Sigmoid colon (tissue), 7 donors: ENCODE measurements at places on chromosomes 5 and 9. TPM values are rescaled to one million over a fixed set of nuclear protein-coding genes. Genes with fewer than 3 reads are reported as not detected.

The CCDC69 gene
- 342 TPM for total RNA-seq

The MEIKIN gene
- not detected for total RNA-seq

The CRB2 gene
- total RNA-seq = not detected

The SPATA31C1 gene
- not detected for total RNA-seq

The PRDM9 gene
- total RNA-seq = not detected

DNA sequence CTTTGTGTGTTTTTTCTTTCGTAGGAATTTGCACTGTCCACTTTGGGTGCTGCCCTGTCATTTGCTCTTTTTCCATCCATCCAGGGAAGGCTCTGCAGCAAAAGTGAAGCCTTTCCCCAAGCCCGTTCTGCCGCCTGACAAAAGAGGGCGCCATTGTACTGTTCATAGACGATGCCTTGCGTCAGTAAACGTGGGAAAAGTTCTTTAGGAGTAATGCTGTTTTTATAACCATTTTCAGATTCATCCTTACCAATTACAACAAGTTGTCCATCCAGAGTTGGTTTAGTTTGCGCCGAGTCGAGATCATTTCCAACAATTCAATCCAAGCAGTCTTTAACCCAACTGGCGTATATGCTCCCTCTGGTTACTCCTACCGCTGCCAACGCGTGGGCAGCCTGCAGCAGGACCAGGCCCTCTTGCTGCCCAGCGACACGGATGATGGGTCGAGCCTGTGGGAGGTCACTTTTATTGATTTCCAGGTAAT is 34.3 kb upstream of the RPS23 start:
- H3K27ac ChIP-seq = no peak overlapping the region
- H3K36me3 ChIP-seq = peaks cover 13% of the 10 kb centered on the region
- no peaks in the 10 kb centered on the region for H3K4me1 ChIP-seq
- peak; percentile 67 for DNase-seq
- no peak overlapping the region for H3K4me3 ChIP-seq

- no peak overlapping the region for H3K27ac ChIP-seq
- no peak for DNase-seq
- H3K36me3 ChIP-seq = no peaks in the 10 kb centered on the region
- H3K4me1 ChIP-seq = no peaks in the 10 kb centered on the region
- no peak overlapping the region for H3K4me3 ChIP-seq
Observed at GRCh38 chr5:17796757-17797396, 162.6 kb downstream of the TAF11L14 start.

DNA sequence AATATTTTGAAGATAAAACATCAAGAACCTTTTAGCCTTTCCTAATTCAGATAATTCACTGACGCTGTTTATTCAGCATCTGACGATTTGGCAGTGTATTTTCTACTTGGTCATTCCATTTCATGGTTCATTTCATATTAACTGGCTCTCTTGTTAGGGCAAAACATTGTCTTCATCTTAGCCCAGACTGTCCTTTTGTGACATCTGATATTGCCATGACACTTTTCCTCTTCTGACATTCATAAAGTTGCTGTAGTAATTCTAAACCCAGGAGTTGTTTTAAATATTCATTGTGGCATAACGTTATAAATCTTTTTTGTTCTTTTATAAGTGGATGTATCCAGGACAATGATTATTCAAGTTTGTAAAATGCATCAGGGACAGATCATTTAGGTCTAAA is 1.8 kb downstream of the SCAMP1 start:
- DNase-seq = no peak
- no peaks in the 10 kb centered on the region for H3K36me3 ChIP-seq
- H3K4me3 ChIP-seq = no peak overlapping the region
- H3K27ac ChIP-seq = no peak overlapping the region
- H3K27me3 ChIP-seq = no peaks in the 10 kb centered on the region
- peaks cover 8% of the 10 kb centered on the region for H3K4me1 ChIP-seq

DNA sequence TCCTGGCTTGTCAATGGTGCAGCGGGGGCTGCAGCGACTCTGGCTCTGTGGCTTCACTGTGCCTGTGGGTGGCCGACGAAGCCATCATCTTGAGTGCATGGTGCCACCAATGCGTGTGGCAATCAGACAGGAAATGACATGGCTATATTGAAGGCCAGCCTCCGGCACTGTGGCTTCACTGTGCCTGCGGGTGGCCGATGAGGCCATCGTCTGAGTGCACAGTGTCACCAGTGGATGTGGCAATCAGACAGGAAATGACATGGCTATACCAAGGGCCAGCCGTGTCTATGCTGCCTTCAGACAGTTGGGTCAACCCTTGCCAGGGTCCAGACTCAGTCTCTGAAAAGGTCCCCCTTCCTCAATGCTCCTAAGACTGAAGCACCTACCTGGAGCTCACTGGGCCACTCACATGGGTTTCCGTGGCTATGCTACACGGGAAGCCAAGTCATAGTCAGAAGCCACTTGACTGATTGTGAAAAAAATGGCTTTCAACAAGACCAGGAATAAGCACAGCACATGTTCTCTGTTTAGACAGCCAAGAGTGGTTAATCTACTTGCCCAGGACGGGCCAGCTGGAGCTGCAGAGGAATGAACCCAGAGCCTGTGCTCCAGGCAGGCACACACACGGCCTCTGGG is 67.5 kb upstream of the S1PR3 start:
- H3K4me1 ChIP-seq = no peaks in the 10 kb centered on the region
- no peak overlapping the region for H3K4me3 ChIP-seq
- DNase-seq = no peak

DNA sequence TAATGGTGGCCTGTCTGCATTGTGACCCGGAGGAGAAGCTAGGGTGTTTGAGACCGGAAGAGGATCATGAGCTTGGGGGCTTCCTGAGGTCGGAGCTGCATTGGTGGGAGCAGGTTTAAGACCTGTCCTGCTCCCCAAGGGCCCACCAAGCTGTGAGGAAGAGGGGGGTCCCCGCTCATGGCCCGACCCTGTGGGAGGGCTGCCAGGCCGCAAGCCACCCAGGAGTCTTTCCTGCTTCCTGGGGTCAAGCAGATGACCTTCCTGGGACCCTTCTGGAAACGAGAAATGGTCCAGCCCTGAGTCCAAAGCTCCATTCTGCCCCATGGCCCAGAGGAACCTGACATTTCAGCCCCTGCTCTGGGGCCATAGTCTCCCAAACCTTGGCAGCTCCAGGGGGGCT is 61.5 kb upstream of the RNU6ATAC start:
- no peak overlapping the region for H3K4me3 ChIP-seq
- no peak overlapping the region for H3K27ac ChIP-seq
- DNase-seq = peak; percentile 58
- no peaks in the 10 kb centered on the region for H3K36me3 ChIP-seq

DNA sequence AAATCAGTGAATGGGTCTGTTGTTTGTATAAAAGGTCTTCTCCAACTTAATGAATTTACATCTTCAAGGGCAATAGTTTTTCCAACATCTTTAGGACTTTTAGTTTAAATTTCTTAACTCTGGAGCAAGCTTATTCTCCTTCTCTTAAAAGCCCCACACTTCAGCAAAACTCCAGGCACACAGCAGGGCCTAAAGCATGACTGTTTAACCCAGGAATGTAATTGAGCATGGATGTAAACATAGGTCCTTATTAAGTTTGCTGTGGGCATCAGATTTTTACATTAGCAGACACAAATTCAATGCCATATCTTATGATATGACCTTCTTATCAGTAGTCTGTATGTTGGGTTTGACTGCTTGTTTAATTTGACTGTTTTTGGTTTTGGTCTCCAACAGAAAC is 78.9 kb downstream of the ABCA1 start:
- peaks cover 16% of the 10 kb centered on the region for H3K36me3 ChIP-seq
- H3K4me1 ChIP-seq = no peaks in the 10 kb centered on the region
- no peak overlapping the region for H3K27ac ChIP-seq
- no peaks in the 10 kb centered on the region for H3K27me3 ChIP-seq
- no peak overlapping the region for H3K4me3 ChIP-seq

DNA sequence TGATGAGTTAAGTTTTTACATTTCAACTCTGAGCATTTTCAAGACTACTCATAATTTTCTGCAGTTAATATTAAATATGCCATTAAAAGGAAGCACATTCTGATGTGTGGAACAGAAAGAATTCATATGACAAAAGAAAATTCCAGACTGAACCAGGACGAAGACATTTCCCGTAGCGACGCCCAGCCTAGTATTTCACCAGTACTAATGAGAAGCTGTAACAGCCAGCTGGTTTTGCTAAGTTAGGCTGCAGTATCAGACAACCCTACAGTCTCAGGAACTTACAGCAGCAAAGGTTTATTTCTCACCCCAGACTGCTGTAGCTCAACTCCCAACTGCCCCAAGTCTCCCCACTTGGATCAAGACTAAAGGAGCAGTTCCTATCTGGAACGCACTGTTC is 91.6 kb downstream of the TMEM174 start:
- no peaks in the 10 kb centered on the region for H3K4me1 ChIP-seq
- no peak overlapping the region for H3K4me3 ChIP-seq
- H3K27me3 ChIP-seq = no peaks in the 10 kb centered on the region
- DNase-seq = no peak
- no peaks in the 10 kb centered on the region for H3K36me3 ChIP-seq
